ENCODE measurements at places on chromosomes 11 and 22. TPM values are rescaled to one million over a fixed set of nuclear protein-coding genes. Genes with fewer than 3 reads are reported as not detected.

The PANX3 gene
- not detected for total RNA-seq

The CYB561A3 gene
- total RNA-seq = 50.3 TPM

The SSTR3 gene
- total RNA-seq = not detected

The THY1 gene
- 7.8 TPM for total RNA-seq

The C11orf68 gene
- total RNA-seq = 34.7 TPM

The FERMT3 gene
- 73.1 TPM for total RNA-seq

The DNAJB7 gene
- total RNA-seq = not detected

The NAA40 gene
- total RNA-seq = 15.7 TPM

The LMNTD2 gene
- 5.9 TPM for total RNA-seq

The CHRM1 gene
- 4.7 TPM for total RNA-seq

The KCNA4 gene
- 2.1 TPM for total RNA-seq

The OR4X1 gene
- total RNA-seq = not detected

The PAMR1 gene
- 12.4 TPM for total RNA-seq

The RPS19BP1 gene
- 72.5 TPM for total RNA-seq

The KCNJ5 gene
- 8.5 TPM for total RNA-seq

The SLC22A6 gene
- total RNA-seq = not detected

The ISX gene
- not detected for total RNA-seq

The OR52H1 gene
- 0.90 TPM for total RNA-seq

The PDE2A gene
- 27.3 TPM for total RNA-seq

The BEST1 gene
- total RNA-seq = 9.6 TPM

The LINC01488 gene
- not detected for total RNA-seq

The TYMP gene
- total RNA-seq = 122 TPM

The ESAM gene
- total RNA-seq = 164 TPM

The NUMA1 gene
- total RNA-seq = 192 TPM

The PGA3 gene
- total RNA-seq = not detected

The SCN2B gene
- total RNA-seq = 2.5 TPM

The MMP12 gene
- total RNA-seq = 0.75 TPM

The LMO2 gene
- 65.1 TPM for total RNA-seq

The SLC6A5 gene
- not detected for total RNA-seq

The CARD18 gene
- not detected for total RNA-seq

The OR5J2 gene
- not detected for total RNA-seq

The AMOTL1 gene
- total RNA-seq = 62.5 TPM

The LDHAL6A gene
- total RNA-seq = not detected

The CLDN5 gene
- total RNA-seq = 274 TPM

The SYT7 gene
- 4.8 TPM for total RNA-seq

The VSTM5 gene
- total RNA-seq = not detected

The TUB gene
- total RNA-seq = 3.6 TPM

The RBX1 gene
- total RNA-seq = 45.6 TPM

The NXF1 gene
- 96.2 TPM for total RNA-seq

The NCF4 gene
- 37.0 TPM for total RNA-seq

The PRSS23 gene
- total RNA-seq = 100 TPM

The LRRC10B gene
- 0.29 TPM for total RNA-seq

The MOV10L1 gene
- total RNA-seq = 1.2 TPM

The B3GAT3 gene
- 40.1 TPM for total RNA-seq

The PDGFD gene
- total RNA-seq = 5.0 TPM

The SWAP70 gene
- total RNA-seq = 61.5 TPM

The CRYBB2 gene
- not detected for total RNA-seq

The CSNK2A3 gene
- total RNA-seq = 3.9 TPM

The ALDH3B2 gene
- total RNA-seq = 1.3 TPM

The TRIM34 gene
- total RNA-seq = 10.4 TPM

The GGTLC3 gene
- 13.1 TPM for total RNA-seq

The GLYATL1 gene
- total RNA-seq = not detected

The GDPD5 gene
- 19.3 TPM for total RNA-seq

The PACSIN3 gene
- 36.9 TPM for total RNA-seq

The ARHGEF12 gene
- total RNA-seq = 132 TPM

The SGSM1 gene
- 3.8 TPM for total RNA-seq

The TSSK2 gene
- total RNA-seq = not detected

The INSC gene
- total RNA-seq = 0.96 TPM

The ALDH3B1 gene
- total RNA-seq = 95.9 TPM
